ENCODE measurements at places on chromosomes 6 and 20.

- no peak for DNase-seq
These were observed 35.6 kb downstream of the GSS start for GRCh38 chr20:34920055-34920454.

DNA sequence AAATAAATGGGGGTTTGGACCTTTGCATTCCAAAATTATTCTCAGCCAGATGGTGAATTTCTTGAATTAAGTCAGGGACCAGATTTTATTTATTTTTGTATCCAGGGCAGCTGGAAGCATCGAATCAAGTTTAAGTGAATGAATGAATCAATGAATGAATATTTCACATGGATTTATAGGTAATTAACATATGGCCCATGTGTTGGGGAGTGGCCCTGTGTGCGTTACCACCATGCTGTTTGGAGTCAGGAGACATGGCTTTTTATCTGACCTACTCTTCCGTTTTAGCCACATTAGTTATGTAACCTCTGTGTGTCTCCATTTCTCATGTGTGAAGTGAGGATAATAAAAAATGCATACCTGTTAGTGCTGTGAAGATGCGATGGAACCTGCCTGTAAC lies 213.5 kb downstream of the CDH26 start:
- no peak for DNase-seq

- no peak for DNase-seq
These were observed 41.6 kb downstream of the VSTM2L start for GRCh38 chr20:37944456-37944981.

DNA sequence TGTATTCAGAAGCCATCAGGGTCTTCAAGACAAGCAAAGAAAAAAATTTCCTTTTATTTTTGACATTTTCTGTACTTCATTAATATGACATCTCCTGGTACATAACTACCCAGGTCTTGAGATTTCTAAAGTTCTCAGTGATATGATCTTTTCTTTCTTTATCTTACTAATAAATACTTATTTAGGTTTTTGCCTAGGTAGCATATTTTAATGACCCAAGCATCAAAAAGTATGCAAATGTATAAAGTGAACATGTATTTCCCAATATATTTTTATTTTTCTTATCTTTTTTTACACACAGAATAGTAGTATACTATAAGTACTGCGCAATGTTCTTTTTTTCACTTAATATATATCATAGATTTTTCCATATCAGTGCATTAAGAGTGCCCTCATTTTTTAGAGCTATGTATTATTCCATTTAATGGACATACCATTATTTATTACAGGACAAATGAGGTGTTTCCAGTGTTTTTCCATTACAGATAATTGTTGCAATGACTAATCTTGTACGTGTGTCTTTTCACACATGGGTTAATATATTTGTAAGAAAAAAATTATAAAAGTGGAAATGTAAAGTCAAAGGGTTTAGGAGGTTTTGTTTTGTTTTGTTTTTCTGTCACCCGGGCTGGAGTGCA lies 107.0 kb downstream of the KCNQ5 start:
- no peak for DNase-seq

GRCh38 chr6:124996411-124996810 lies 34.2 kb downstream of the RNF217 start:
- DNase-seq, result no peak
